ENCODE measurements at places on chromosomes 7 and 10.

DNA sequence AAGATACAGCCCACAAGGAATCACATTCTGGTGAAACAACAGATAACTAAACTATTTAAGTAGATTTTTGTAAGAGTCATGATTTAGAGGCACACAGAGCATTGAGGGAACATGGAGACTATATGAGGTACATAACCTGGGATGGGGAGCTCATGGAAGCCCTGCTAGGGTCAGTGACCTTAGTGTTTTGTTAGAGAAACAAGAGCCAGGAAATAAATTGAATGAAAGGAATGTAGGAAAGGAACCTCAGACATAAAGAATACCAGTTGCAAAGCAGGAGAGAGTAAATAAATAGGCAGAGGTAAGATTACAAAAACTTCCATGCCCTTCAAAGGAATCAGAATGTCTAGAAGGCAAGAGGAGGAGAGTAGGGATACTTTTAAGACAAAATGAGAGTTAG, 1076.9 kb downstream of the CNTNAP2 start:
- no peak for DNase-seq

DNA sequence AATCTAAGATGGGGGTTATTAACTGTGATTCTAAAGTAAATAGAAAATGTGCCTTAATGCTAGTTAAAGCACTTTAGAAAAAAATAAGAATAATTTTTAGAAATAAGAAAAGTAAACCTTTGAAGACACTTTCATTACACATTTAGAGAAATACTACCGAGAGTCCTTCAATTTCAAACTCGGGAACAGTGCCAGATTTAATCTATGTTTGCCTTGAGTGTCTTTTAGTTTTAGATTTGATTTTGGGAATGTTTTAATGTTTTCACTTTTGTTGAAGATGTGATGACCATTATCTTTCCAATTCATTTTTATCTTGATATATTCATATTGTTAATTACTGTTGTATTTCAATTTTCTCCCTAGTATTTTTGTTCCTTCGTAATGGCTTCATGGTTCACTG, 592.7 kb upstream of the MGMT start:
- no peak for DNase-seq

DNA sequence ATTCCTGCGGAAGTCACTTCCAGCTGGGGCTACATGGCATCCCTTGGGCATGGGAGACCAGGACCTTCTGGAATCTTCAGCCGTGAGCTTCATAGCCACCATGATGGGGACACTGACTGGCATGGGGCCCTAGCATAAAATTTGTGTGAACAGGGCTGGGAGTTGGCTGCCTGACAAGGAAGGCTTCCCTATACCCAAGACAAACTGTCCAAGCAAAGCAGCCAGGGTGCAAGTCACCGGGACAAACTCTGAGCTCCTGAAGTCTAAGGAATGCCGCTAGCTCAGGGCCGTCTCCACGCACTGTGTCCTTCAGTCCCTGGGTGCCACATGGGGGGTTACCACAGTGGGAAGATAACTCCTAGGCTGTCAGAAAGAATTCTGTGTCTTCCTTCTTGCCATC, 627.4 kb downstream of the CALN1 start:
- DNase-seq: no peak

DNA sequence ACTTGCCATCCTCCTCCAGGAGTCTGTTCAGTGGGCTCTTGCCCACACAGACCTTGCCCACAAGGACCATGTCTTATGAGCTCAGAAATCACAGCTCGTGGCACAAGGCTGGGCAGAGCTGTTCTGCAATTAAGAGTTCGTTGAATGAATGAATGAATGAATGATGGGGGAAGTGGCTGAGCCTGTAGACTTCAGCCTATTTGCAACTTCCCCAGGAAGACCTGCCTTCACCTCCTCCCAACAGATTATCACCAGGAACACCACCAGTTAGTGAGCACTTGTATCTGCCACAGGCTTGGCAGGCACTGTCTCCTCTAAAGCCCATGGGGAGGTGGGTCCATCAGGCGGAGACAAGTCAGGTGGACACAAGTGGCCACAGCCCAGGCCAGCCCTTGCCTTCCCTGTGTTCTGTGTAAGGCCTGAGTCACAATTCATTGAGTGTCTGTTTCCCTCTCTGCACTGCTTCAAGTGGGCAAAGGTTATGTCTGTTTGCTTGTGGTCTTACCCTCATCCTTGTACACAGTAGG, 1.8 kb upstream of the FGF8 start:
- no peak for DNase-seq

DNA sequence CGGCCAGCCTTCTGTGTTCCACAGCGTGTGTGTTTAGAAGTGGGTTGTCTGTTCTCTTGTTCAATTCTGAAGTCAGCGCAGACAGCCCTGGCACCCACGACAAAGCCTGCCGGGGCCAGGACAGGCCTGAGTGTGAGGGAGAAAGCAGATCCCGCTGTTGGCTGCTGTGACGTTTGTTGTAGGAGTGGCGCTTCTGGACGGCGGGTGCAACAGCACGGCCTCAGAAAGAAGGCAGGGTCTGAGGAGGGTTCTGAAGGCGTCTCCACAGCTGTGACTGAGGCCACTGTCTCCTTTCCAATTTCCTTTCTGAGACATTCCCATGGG, 76.2 kb downstream of the VIPR2 start:
- DNase-seq: no peak

- DNase-seq: peak; percentile 59
These were observed 13.1 kb upstream of the HABP2 start for GRCh38 chr10:113539789-113540188.

- no peak for DNase-seq
These were observed 201.2 kb downstream of the KCNMA1 start for GRCh38 chr10:77436257-77436975.

DNA sequence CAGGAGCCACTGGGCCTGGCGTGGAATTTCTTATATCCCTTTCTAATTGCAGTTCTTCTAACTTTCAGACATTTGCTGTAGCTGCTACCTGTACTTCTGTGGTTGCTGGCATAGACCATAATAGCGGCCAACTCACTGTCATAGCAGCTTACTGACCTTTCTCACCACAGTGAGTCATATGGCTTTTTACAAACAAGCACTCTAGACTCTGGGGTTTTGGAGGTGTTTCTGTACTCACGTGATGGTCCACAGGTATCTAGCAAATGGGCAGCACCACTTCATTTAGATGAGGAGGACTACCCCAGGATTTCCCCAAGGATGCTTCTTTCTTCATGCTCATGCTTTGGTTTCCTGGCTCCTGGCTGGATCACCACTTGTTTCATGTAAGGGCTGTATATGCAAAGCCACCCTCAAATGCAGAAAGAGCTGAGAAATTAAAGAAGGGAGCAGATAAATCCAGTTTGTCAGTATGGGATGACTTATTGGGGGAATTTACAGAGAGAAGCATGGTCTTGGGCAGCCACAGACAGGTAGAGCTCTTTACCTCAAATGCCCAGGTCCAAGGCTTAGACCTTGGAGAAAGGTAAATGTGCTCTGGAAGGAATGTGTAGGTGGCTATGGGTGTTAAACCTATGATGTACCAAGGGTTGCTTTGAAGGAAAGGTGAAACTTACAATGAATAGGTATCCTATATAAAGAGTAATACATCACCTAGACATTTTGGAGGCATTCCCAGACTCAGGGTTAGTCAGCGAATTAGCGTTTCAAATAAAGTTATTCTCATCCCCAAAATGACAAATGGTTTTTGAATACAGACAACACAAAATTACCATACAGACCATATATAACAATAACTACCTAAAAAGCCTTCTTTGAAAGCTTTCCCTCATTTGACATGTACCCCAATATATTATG, 15.9 kb upstream of the SLC25A16 start:
- peak; percentile 71 for DNase-seq

DNA sequence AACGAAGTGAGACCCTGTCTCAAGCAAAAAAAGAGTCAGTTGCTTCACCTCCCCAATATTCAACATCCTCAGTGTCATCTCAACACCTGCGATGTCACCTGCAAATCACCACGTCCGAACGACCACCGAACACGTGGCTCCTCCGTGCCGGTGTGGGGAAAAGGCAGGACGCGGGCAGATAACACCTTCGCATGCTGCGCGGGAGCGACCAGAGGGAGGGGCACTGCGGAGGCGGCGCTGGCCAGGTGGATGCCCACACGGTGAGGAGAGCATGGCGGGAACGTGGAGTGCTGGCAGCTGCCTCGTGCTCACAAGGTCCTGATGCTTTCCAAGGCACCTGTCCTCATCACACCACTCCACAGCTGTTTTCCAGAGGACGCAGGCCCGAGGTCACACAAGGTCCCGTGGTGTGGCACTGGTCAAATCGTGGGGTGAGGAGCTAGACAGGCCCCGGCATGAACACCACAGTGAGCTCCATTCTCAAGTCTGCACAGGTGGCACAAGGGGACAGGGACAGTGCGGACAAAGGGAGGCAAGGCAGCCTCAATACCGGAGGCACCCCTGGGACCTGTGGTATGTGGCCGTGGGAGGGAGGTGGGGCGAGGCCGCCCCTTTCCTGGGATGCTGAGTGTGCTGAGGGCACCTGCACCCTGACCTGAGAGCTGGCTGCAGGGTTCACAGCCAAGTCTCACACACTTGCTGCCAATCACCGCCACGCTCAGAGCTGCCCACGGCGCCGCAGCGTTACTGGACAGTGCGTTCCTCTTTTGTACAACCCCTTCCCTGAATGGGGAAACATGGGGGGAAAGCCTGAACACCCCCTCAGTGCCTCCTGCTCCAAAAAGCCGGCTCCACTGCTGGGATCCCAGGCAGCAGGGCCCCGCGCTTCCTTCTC, 13.0 kb downstream of the TUBGCP2 start:
- DNase-seq: no peak

- no peak for DNase-seq
These were observed 479.9 kb downstream of the DNAJB6 start for GRCh38 chr7:157816526-157817250.

DNA sequence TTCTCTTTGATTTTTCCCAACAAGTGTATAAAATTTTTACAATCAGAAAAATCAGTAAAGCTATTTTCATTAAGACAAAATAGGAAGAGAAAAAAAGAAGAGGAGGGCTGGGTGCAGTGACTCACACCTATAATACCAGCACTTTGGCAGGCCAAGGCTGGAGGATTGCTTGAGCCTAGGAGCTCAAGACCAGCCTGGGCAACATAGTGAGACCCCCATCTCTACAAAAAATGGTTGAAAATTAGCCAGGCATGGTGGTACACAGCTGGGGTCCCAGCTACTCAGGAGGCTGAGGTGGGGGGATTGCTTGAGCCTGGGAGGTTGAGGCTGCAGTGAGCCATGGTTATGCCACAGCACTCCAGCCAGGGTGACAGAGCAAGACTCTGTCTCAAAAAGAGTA, 172.3 kb downstream of the AKR1D1 start:
- no peak for DNase-seq

DNA sequence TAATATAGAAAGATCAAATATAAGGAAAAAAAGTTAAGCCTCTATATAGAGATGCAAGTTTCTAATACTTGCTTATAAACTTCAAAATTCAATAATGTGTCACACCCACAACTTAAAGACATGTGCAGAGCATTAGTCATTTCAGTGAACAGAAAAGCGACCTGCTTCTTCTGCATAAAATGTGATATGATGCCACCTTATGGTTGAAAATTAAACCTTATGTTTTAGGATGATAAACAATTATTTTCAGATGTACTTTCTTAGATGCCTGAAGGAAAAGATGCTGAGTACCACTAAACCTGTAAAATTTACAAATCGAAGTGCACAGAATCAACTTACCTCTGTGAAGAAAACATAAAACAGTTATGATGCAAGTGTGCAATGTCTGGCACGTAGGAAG, 96.0 kb downstream of the MTERF1 start:
- DNase-seq: peak; percentile 67

DNA sequence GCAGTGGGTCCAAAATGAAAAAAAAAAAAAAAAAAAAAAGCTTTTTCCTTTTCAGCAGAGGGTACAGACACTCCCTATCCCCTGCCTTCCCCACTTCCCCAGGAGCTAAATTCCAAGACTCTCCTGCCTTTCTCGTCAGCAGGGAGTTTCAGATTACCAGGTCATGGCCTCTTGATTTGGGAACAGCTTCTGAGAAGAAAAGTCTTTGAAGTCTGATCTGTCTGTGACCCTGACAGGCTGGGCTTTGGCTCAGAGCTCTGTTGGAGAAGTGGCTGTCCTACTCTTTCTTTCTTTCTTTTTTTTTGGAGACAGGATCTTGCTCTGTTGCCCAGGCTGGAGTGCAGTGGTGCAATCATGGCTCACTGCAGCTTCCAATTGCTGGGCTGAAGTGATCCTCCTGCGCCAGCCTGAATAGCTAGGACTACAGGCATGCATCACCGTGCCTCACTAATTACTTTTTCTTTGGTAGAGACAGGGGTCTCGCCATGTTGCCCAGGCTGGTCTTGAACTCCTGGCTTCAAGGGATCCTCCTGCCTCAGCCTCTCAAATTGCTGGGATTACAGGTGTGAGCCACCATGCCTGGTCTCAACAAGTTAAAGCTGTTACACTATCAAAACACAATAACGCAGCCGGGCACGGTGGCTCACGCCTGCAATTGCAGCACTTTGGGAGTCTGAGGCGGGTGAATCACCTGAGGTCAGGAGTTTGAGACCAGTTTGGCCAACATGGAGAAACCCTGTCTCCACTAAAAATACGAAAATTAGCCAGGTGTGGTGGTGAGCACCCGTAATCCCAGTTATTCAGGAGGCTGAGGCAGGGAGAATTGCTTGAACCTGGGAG, 59.9 kb downstream of the COL26A1 start:
- DNase-seq: no peak

DNA sequence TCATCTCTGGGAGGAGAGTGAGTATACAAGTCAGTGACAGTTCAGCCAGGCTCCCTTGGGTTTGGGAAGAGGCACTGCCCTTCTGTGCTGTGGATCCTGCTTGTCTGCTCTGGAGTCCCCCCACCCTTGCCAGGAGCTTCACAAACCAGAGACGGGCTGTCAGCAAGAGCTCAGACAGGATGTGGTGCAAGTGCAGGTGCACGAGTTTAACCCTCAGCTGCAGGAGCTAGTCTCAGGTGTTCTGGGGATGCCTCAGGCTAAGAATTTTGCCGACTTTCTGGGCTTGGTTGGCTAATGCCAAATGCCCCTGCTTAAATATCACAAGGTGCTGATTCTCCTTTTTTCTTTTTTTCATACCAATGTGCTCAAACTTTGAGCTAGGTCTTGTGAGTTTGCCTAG, 22.3 kb downstream of the ZNF783 start:
- no peak for DNase-seq

DNA sequence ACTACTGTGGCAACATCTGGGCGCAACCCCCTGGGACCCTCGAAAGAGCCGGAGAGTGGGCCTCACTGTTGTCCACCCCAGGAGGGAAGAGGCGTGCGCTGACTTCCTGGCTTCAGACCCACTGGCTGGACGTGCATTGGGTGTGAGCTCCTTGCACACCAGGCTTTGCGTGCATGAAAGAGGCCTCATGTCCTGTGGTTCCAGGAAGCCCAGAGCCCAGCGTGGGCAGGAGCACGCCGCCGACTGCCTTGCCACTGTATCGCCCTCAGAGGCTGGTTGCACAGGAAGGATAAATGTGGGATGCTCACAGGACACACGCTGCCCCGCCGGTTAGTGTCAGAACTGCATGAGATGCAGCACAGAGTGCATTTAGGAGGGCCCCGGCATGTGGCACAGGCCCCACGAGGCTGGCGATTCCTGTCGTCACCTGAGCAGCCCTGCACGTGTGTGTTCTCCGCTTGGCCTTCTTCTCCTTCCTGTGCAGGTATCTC, 8.5 kb upstream of the JAKMIP3 start:
- no peak for DNase-seq
